ENCODE measurements at places on chromosomes 12 and 14.

DNA sequence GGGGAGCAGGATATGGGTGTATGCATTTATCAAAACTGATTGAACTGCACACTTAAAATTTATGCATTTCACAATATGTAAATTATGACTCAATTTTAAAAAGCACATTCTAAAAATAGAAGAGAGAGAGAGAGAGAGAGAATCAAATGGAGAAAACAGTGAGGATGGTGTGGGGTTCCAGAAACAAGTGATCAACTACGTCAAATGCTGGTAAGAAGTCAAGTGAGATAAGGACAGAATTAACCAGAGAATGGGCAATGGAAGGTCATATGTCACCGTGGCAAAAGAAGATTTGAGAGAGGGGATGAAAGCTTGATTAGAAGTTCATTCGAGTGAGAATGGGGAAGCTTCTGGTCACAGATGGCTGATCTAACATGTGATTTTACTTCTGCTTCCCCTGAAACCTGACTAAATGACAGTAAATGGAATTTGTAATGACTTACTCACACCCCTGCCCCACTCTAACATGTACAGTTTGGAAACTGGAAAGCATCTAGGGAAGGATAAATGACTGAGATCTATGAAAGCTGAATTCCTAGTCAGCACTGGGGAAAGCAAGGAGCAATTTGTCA lies 276.5 kb upstream of the AMIGO2 start:
- no peak for DNase-seq

- DNase-seq = no peak
These were observed at the start of gene SDSL for GRCh38 chr12:113422030-113422885. SDSL (plus strand) TSS chr12:113422380; CDS start chr12:113427983, 5,603 bp downstream.

GRCh38 chr12:116101991-116102390 lies 175.5 kb downstream of the MED13L start:
- DNase-seq = no peak

- no peak for DNase-seq
These were observed 37.8 kb upstream of the PLBD1 start for GRCh38 chr12:14605401-14605989.

GRCh38 chr14:95918466-95918865 lies 41.8 kb downstream of the TUNAR start:
- no peak for DNase-seq

- DNase-seq = peak; percentile 86
These were observed at the start of gene PPP4R4 for GRCh38 chr14:94173885-94174603. PPP4R4 (plus strand) TSS chr14:94174322; CDS start chr14:94174466, 144 bp downstream.

DNA sequence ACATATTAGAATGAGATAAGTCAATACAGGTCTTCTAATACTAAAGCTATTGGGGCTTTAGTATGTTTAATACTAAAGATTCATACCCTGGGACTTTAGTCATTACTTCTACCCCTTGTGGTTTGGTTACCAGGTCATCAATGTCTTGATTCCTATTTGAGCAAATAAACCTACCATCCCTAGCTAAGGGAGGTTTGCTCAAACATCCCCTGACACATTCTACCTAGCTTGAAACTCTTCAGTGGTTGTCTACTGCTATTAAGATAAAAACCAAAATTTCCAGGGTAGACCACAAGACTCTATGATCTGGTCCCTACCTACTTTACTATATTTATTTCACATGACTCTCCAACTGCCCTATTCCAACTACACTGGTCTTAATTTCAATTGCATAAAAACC lies 7.3 kb upstream of the C2CD5 start:
- DNase-seq = no peak

- DNase-seq = no peak
These were observed 1.8 kb downstream of the SRRM4 start for GRCh38 chr12:118982984-118983761.

DNA sequence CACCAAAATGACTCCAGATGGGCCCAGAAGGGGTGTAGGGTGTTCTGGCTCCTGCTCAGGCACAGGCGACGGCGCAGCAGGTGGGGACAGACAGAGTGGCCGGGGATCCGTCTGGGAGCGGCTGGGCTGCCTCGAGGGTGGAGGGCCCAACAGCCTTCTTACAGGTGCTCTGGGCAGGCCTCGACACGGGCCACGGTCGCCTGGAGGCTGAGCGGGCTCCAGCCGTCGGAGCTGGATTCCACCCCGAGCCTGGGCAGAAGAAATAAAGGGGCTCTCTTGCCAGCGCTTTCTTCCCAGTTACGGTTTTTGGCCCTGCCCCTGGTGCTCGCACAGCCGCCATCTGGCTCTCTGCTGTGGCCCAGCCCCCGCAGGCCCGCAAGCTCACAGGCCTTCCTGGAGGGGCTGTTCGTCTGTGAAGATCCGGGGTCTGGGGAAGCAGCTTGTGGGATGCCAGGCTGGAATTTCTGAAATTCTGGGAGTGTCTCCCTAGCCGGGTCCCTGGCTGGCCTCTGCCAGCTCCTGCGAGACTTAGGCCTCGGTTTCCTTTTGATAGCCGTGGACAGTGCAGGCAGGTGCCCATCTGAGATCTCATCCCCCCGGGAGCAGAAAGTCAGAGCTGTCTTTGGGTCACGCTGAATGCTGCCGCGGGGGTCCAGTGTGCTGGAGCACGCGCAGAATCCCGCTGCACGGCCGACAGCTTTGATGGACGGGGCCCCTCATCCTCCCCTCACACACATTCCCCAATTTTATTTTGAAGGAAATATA lies 122.7 kb downstream of the PAPOLA start:
- no peak for DNase-seq

- no peak for DNase-seq
These were observed 9.9 kb downstream of the DPF3 start for GRCh38 chr14:72883961-72884360.

- DNase-seq = no peak
These were observed 1756.8 kb upstream of the SEL1L start for GRCh38 chr14:83290447-83290846.

DNA sequence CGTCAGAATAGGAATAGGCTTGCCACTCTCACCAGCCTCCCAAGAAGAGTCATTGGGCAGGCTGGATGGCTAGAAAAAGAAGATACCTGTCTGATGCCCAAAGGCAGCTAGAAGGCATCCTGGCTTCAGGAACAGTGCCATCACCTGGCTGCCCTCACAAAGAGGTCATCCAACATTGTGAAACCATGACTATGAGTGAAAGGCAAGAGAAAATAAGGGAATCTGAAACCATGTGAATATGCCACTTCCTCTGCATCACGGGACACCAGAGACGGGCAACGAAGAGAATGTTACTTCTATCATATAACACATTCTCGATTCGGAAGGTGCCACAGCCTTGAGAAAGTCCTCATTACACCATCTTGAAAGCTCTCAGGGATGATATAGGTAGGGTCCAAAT lies 182.0 kb downstream of the DAD1 start:
- no peak for DNase-seq

- DNase-seq = no peak
These were observed 3.6 kb downstream of the STAT6 start for GRCh38 chr12:57107456-57108155.

- DNase-seq = no peak
These were observed 64.4 kb upstream of the TRHDE start for GRCh38 chr12:72207486-72208409.

DNA sequence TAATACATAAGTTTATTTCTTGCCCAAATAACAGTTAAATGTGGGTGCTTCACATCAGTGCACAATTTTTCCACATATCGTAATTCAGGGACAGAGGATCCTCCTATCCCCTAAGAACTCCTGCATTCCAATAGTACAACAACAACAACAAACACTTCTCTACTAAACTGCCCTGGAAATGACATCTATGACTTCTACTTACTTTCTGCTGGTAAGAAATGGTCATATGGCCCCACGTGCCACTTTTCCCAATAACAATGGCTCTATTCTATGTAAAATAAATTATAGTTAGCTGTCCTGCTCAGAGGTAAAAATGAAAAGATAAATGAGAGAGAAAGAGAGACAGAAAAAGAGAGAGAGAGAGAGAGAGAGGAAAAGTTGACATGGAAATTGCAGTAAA lies 308.5 kb downstream of the ATXN7L3B start:
- DNase-seq = no peak

- no peak for DNase-seq
These were observed 11.5 kb downstream of the PTGER2 start for GRCh38 chr14:52325630-52326029.

DNA sequence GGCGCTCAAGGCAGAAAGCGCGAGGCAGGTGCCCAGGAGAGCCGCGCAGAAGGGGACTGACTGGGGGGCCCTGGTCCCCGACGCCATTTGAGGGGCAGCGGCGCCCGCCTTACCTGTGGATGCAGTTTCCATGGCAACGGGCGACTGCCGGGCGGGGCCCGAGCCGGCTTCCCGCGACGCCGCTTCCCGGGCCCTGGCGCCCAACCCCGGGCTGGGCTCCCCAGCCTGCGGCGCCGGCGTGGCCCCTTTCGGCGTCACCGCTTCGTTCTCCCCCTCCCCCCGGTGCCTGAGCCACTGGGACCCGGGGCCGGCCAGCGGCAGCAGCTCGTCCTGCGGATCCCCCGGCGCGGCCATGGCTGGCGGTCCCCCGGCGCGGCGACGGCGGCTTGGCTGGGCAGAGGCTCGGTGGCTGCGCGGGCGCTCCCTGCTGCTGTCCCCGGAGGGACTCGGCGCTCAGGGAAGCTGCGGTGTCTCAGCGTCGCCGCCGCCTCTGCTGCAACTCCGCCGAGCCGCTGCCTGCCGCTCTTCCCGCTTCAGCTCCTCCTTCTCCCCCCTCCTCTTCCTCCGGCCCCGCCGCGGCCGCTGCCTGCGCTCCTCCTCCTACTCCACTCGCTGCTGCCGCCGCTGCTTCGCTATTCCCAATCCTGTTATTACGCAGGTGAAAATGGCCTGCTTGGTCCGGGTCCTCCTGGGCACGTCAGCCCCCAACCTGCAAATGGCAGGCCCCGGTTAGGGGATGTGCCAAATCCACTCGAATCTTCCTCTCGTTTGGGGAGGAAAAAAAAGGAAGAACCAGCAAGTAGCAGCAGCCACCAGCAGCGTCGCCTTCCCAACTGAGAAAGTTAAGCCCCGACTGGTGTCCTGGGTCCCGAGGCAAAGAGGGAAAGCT lies at the start of gene RTN1:
RTN1 (minus strand) TSS at position 500 of the 889 bp plus-strand sequence; CDS start at position 354, 146 bp downstream.
- no peak for DNase-seq

- DNase-seq = no peak
These were observed 757 bp downstream of the SLC25A3 start for GRCh38 chr12:98594050-98594835.

DNA sequence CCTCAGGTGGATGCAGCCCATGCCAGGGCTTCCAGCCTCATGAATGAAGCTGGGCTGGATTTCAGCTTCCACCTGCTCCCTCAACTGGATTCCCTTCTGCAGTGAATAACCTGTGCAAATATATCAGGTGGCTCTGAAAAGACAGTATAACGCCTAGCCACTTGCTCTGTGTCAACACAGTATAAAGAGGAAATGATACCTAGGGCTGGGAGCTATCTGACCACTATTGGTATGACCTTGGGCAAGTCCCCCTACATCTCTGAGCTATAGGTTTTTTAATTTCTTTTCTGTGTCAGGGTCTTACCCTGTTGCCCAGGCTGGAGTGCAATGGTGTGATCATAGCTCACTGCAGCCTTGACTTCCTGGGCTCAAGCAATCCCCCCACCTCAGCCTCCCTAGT lies 19.8 kb downstream of the ISM2 start:
- no peak for DNase-seq

DNA sequence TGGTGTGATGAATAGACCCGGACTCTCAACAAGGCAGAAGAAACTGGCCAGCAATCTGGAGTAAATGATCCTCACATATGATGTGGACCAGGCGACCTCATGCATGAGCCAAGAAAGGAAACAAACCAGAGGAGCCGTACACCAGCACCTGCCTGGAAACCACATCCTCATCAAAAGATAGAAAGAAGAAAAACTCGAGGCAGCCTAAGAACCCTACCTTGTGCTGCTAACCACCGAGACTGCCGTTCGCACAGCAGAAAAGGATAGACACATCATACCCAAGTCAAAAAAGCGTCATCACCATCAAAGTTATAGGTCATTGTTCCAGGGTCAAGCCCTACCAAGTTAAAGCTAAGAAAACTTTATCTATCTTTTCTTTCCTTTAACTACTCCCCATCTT lies 66.7 kb downstream of the RESF1 start:
- peak; percentile 2 for DNase-seq

- DNase-seq = no peak
These were observed 54.8 kb upstream of the PLEKHA5 start for GRCh38 chr12:19074700-19075099.

DNA sequence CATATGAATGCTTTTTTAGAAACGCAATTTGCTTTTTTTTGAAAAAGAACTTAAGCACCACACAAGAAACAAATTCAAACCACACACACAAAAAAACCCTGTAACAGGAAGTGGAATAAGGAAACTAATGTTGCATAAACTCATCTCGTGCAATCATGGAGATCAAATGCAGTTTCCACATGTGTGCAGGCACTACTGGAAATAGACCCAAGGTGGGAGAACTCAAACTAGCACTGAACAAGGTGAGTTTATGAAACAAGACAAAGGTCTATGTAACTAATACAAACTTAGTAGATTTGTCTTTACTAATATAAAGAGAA lies 17.5 kb downstream of the NIN start:
- DNase-seq = no peak

GRCh38 chr12:107894589-107894988 lies 120.1 kb downstream of the ASCL4 start:
- DNase-seq = no peak

DNA sequence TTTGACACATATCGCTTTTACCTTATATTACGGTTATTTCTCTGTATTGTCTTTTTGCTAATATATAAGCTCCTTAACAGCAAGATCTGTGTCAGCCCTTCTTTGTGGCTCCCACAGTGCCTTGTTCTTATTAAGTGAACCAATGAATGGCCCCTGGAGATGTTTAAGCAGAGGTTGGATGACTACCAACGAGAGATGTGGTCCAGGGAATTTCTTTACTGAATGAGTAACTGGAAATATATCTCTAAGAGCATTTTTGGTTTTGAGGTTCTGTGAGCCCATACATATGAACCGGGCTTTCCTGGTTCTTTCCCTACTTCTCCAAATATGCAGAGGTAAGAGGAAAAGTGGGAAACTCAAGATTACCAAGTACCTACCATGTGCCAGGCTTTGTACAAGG lies 23.5 kb downstream of the CALCOCO1 start:
- DNase-seq = no peak

- DNase-seq = no peak
These were observed 1585.9 kb downstream of the AACS start for GRCh38 chr12:126651133-126651532.

GRCh38 chr12:11771895-11772502 lies 122.5 kb downstream of the ETV6 start:
- no peak for DNase-seq

- no peak for DNase-seq
These were observed 43.8 kb upstream of the LTBP2 start for GRCh38 chr14:74655599-74656395.

GRCh38 chr12:123748661-123749060 lies 13.4 kb upstream of the DNAH10 start:
- DNase-seq = no peak

DNA sequence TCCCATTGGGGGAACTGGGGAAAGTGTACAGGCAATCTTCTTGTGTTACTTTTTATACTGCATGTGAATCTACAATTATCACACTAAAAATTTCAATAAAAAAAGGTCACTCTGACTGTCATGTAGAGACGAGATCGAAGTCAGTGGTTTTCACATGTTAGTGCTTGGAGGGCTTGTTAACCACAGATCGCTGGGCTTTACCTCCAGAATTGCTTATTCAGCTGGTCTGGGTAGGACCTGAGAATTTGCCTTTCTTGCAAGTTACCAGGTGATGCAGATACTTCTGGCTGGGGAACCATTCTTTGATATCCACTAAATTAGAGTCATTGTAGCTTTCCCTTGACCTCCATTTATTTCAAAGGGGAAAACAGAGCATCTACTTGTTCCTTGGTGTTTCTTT lies 62.8 kb upstream of the SLC38A4 start:
- no peak for DNase-seq
